NCI-H460 (cell line): ENCODE measurements at places on chromosomes 6 and 20. TPM values are rescaled to one million over a fixed set of nuclear protein-coding genes. Genes with fewer than 3 reads are reported as not detected.

DNA sequence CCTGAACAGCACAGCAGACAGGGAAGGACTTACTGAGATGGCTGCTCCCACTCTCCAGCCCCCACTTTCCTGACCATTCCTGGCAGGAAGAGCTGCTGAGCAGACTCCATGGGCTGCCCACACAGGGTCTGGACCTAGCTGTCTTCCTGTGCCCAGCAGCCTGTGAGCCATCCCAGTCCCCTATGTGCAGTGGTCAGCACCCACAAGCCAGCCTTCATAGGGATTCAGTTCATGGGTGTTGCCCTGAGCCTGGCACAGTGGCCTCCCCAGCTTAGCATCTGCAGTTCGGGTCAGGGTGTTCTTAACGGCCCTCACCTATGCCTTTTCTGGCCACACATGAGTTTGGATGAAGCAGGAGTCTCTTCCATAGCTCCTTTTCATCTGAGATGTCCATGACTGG lies 32.0 kb downstream of the UBD start:
- no peak for DNase-seq

GRCh38 chr20:8964959-8965562 lies 103.8 kb upstream of the PLCB4 start:
- peak; percentile 24 for DNase-seq

GRCh38 chr6:3762359-3762758 lies 10.8 kb upstream of the PXDC1 start:
- no peak for DNase-seq

DNA sequence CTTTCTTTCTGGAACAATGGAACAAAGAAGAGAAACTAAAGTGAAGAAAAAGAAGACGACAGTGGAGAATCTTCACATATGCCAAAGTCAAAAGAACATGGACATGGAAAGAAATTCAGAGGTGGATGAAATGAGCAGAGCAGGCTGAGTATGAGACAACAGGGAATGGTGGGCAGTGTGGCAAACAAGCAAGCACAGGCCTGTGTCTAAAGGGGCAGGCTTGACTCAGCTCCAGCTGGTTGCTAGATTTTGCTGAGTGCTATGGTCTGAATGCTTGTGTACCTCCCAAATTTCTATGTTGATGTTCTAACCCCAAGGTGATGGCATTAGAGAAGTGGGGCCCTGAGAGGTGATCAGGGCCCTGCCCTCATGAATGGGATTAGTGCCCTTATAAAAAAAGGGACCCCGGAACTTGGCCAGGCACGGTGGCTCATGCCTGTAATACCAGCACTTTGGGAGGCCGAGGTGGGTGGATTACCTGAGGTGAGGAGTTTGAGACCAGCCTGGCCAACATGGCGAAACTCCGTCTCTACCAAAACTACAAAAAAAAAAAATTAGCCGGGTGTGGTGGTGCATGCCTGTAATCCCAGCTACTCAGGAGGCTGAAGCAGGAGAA lies 49.6 kb downstream of the ZMYND8 start:
- no peak for DNase-seq

DNA sequence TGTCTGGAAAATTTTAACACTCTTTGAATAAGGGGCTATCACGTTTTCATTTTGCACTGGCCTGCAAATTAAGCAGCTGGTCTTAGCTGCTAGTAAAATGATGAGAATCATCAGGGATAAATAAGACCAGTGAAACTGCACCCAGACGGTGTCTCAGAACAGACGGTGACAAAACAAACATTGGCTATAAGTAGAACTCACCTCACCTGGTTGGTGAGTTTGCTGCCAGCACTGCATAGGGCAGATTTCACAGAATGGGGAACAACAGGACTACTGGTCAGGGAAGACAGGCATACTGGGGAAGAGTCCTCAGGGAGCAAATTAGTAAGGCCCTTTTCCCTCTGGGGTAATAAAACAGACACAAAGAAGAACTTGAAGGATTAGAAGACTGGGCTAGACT lies 175.9 kb upstream of the CITED2 start:
- no peak for DNase-seq

DNA sequence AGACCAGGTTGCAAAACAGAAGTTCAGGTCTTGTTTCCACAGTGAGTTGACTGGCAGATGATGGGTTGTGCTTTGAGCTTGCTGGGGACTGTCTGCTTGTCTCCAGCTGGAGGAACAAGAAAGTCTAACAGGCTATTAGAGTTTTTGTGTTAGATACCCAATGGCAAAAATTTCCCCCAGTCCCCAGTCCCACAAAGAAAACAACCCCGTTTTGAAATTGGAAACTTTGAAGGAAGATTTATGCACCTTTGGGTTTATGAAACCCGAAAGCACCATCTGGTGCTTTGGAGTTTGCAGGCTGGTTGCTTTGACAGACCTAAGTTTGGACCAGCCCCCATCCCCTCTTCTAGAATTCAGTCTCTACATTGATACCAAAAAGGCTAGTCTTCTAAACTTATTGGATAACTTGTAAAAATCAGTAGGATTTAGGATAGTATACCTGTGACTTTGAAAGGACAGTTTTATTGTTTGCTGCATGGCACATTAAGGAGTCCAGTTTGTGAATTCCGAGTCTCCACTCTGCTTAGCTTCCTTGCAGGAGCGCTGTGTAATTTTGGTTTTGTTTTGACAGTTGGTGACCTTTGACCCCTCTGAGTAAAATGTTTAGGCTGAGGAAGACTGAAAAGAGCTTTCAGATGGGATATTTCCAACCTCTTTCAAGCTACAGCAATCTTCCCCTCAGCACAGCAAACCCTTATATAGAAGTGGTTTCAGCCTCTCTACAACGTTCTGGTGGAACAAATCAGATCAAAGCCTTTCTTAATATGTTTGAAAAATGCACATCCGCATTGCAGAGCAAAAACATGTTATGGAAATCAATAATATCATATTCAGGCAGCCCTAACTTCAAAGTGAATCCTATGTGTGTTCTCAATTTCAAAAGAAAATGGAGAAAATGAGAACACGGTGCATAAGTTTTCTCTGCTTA lies 25.5 kb upstream of the PRL start:
- DNase-seq: no peak

GRCh38 chr6:42374018-42374669 lies 77.6 kb downstream of the TRERF1 start:
- DNase-seq: no peak

DNA sequence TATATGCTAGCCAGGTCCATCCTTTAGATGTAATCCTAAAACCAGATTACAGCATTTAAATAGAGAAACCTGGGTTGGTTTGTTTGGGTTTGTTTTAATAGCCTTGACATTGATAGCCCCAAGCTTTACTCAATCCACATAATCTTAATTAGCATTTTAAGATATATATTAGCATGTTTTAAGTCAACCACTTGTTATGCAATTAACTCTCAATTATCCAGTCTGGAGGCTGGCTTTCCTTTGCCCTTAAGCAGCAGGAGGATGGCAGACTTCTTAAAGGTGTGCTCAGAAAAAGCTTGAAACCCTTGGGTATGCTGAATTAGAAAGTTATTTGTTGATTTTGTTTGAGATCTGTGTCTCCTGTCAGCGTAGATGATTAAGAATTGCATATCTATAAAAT lies 46.3 kb upstream of the SMIM28 start:
- DNase-seq: no peak

- no peak for DNase-seq
Observed at GRCh38 chr6:37477191-37477590, 22.5 kb downstream of the CCDC167 start.

DNA sequence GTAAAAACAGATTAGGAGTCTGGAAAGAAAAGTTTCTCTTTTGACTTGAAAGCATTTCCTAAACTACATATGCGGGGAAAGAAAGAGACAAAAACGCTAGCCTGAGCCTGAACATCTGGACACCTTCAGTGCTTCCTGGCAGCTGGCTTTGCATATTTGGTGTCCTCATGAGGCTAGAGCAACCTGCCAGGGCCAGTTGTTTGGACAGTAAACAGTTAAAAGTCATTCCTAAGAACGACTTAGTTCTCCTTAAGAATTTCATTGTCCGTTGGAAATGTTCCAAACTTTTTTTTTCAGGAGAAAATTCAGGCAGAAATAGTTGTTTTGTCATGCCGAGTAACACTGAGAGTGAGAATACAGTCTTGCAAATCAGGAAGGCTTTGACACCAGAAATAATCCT lies 199.8 kb downstream of the SMOC2 start:
- no peak for DNase-seq

- DNase-seq: no peak
Observed at GRCh38 chr6:107620732-107621131, 130.8 kb downstream of the SOBP start.

DNA sequence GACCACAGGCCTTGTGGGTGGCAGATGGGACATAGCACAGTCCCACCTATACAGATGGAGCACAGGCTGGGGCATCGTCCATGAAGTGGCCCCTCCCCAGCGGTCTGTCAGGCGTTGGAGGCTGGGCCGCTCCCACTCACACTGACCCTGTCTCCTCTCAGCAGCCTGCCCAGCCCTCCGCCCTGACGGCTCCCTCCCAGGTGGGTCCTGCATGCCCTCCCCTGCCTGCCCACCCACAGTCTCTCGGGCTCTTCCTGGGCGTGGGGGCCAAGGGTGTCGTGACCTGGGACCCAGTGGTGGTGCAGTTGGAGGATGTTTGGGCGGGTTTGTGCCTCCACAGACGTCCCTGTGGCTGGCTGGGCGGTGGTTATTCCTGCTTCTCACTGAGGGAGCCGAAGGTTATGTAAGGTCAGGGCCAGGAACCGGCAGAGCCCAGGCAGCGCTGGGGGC lies 22.3 kb downstream of the COL20A1 start:
- DNase-seq: no peak

- no peak for DNase-seq
Observed at GRCh38 chr20:48790473-48791003, 37.3 kb downstream of the PREX1 start.

GRCh38 chr20:10297223-10297622 lies 78.6 kb downstream of the SNAP25 start:
- no peak for DNase-seq

- DNase-seq: no peak
Observed at GRCh38 chr6:106119546-106119945, 33.4 kb downstream of the PRDM1 start.

DNA sequence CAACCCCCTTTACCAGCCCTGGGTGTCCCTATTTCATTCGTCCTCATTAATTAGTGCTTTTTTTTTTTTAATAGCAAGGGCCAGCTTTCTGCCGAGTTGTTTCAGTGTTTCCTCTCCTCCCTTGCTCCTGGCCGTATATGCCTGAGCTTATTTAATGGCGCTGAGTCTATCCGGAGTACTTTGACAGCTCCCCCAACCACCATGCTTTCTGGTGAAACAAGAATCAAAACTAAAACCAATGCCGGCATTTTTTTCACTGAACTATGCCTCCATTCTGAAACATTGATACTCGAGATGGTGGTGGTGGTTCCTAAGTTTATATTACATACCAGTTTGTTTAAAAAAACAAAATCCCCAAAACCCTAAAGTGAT lies 1.2 kb downstream of the DCBLD1 start:
- DNase-seq: no peak

- DNase-seq: no peak
Observed at GRCh38 chr20:63708301-63709148, 686 bp downstream of the ZGPAT start.

DNA sequence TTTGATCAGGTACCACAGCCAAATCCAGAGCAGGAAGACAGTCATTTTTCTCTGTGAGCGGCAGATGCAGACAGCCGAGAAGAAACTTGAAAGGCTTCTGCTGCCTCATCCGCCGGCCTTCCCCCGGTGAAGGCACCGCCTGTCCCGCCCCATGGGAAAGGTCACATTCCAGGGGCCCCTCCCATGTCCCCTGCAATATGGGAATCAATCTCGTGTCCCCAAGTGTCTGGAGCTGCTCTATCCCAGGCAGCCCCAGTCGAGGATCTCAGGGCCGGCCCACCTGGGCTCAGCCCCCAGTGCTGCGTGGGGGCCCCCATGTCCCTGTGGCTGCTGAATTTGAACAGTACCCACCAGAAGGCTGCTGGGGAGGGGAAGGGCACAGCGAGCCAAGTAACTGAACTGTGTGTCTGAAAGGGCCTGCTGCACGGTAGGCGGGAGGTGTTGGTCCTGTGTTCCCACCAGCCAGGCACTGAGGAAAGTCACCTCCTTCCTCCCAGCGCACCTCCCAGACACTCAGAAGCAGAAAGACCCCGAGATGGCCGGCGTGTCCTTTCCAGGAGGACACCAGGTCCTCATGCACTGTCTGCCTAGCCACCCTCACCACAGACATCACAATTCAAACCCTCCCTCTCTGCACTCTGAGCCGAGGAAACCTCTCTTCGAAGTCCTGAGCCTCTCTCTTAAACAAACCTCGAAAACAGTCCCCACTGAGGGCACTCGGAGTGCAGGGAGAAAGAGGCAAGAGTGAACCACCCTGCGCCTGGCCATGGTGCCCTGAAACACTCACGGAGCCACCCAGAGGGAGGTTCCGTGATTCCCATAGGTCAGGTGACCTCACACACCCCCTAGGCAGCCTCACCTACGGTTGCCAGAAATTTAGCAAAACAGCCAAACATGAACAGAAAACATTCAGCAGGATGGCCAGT lies 99.3 kb downstream of the PSMB1 start:
- DNase-seq: no peak

DNA sequence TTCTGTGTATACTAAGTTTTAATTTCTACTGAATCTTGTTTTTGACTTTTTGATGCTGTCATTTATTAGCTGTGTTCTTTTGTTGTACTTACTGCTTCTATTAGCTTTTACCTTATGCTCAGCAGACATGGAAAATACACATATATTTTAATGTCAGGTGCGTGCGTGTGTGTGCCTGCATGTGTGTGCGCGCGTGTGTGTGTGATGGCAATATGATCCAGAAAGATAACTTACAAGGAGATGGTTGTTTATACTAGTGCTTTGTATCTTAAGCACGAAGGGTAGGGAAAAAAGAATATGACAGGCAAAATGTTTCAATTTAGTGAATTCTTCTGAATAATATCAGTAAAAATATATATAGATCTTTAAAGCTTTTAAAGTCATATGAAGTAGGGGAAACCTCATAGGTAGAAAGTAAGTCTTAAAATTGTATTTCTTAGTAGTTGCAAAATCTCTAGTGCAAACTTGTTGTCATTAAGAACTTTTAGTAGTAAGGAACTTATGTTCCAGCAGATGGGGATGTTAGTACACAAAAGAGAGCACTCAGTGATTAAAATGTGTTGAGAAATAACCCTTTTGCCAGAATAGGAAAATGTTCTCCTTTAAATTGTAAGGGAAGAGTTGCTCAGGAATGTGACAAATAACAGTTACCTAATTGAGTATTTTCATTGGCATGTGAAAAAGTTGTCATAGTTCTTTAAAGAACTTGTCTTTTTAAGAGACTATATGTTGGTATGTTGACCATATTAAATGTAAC lies 13.2 kb downstream of the QKI start:
- peak; percentile 49 for DNase-seq

- no peak for DNase-seq
Observed at GRCh38 chr6:72022830-72023229, 136.5 kb downstream of the RIMS1 start.

The HRH3 gene
- total RNA-seq: not detected in 2 replicates

The PPP1R3G gene
- total RNA-seq: 0.22 and 0.40 TPM in 2 replicates

The RCAN2 gene
- not detected in 2 replicates for total RNA-seq

The EYS gene
- not detected in 2 replicates for total RNA-seq

The PDYN gene
- not detected in 2 replicates for total RNA-seq

The ADGRF1 gene
- not detected in 2 replicates for total RNA-seq

The OOEP gene
- total RNA-seq: not detected in 2 replicates

The FOXF2 gene
- total RNA-seq: 16.4 and 17.3 TPM in 2 replicates

The CALHM6 gene
- 0.45 TPM in 1 of 2 replicates, not detected in the other for total RNA-seq

The KIAA1755 gene
- not detected in 2 replicates for total RNA-seq

The COL20A1 gene
- 0.06 and 0.10 TPM in 2 replicates for total RNA-seq

The LTB gene
- total RNA-seq: not detected in 2 replicates
